ENCODE measurements at places on chromosomes 12 and 14.

- no peak for DNase-seq
Observed at GRCh38 chr12:93174048-93174447, 203.7 kb upstream of the NUDT4 start.

DNA sequence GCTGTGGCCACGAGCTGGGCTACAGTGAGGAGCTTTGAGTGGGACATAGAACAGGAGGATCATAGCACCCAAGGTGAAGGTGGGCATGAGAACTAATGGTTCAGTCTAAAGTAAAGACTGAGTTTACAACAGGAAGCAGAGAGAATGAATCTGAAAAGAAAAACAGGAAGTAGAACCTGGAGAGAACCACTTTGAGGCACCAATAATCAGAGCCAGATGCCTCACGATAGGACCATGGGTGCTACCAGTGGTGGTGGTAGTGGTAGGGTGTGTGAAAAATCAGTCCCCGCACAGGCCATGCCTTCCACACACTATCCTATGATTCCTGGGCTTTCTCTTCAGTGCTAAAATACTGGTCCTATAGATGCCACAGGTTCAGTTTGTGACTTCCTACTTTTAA, 293.6 kb downstream of the AKAP6 start:
- DNase-seq, result no peak

DNA sequence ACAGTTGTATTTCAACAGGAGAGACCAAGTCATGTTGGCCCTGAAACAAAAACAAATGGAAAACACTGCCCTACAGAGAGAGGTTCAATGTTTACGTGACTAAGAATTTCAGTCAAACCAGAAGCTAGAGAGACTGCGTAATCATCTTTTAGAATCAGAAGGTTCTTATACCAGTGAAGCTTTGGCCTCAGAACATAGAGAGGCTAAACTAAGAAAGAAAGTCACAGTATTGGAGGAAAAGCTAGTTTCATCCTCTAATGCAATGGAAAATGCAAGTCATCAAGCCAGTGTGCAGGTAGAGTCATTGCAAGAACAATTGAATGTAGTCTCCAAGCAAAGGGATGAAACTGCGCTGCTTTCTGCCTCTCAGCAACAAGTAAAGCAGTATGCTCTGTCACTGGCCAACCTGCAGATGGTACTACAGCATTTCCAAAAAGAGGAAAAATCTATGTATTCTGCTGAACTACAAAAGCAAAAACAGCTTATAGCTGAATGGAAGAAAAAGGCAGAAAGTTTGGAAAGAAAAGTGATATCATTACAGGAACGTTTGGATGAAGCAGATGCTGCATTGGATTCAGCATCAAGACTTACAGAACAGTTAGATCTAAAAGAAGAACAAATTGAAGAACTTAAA, 32.5 kb upstream of the NUAK1 start:
- no peak for DNase-seq

DNA sequence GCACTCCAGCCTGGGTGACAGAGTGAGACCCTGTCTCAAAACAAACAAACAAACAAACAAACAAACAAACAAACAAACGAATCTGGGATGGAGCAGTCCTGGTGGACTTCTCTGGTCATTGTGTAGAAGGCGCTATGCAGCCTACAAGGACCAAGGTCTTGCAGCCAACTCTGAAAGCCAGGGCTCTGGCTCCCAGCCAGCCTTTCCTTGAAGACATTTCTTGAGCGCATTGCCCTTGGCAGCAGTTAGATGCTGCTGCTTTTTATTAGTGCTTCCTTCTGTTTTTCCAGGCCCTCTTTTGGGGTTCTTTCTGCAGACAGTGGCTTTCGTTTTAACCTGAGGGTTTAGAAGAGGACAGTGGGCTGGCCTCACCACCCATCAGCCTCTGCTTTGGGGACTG, 20.2 kb downstream of the CCDC177 start:
- no peak for DNase-seq

- DNase-seq, result no peak
Observed at GRCh38 chr14:101004954-101005353, 101.4 kb upstream of the RTL1 start.

- DNase-seq, result no peak
Observed at GRCh38 chr12:71552728-71553501, 110.7 kb downstream of the ZFC3H1 start.

DNA sequence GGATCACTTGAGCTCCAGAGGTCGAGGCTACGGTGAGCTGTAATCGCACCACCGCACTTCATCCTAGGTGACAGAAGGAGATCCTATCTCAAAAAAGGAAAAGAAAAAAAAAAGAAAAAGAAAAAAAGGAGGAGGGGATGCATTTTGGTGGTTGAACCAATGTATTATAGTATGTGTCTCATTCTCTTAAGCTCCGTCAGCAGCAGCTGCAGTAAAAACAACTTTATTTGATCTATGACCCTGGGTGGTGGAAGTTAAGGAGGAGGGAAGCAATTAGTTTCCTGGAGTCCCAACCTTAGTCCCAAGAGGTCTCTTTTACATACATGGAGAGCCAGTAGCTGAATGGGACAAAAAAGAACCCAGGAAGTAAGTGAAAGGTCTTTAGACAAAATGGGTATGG, 26.8 kb upstream of the APOF start:
- no peak for DNase-seq

GRCh38 chr12:15200641-15201040, 20.6 kb downstream of the RERG start:
- no peak for DNase-seq

DNA sequence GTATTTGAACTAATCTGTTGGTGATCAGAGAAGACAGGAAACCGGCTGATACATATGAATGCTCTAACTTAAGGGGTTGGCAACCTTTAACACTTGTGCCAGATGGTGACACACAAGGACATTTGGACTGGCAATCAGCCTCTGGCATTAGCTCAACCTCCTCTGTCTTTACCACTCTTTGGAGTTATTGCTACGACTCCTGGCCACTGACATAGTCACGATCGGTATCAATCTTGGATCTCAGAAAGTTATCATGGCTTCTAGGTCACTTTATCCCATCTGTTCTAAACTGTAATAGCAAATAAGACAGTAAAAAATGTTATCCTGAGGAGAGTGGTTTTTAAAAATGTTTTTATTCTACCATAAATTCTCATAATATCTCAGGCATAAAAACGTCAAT, 575.2 kb upstream of the MDGA2 start:
- no peak for DNase-seq

DNA sequence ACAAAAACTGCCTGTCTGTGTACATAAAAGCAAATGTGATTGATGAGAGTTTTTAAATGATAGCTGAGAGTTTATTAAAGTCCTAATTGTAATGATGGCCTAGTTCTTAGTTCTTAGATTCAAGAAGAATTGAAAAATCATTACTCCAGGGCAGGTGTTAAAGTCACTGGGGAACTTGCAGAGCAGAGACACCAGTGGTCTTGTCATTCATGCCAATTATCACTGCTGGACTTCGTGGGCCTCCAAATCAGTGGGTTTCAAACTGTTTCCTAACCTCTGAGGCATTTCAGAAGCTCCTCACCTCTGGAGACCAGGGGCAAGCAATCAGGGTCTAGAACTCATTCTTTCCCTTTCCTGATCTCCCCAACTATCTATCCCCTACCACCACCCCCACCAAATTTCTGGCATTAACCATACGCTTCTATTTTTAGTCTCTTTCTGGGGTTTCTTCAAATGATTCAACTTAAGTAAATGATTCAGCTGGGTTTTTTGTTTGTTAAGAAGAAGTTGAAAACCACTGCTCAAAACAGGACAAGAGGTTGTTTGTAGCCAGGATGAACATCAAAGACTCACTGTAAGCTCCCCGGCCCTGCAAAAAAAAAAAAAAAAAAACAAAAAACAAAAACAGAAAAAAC, 80.1 kb downstream of the CEP83 start:
- no peak for DNase-seq

DNA sequence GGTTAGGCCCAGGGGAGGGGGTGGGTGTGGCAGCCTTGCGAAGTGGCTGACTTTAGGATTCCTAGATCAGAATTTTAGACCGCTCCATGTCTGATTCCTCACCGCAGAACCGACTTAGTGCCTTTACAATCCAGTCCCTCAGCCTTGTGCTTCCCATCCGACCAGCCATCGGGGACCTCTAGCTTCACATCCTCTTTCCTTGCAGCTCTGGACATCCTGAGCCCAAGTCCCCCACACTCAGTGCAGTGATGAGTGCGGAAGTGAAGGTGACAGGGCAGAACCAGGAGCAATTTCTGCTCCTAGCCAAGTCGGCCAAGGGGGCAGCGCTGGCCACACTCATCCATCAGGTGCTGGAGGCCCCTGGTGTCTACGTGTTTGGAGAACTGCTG, 557 bp downstream of the COPS7A start:
- no peak for DNase-seq

Measured in stimulated activated CD4-positive, alpha-beta T cell treated with anti-CD3 and anti-CD28 coated beads, Interleukin-1b, Interleukin-23, amount 100 ng/mL, for 1 hour (primary cell).